ENCODE measurements at places on chromosomes 6 and 20. TPM values are rescaled to one million over a fixed set of nuclear protein-coding genes. Genes with fewer than 3 reads are reported as not detected.

The MYBL2 gene
- total RNA-seq = 1.6 TPM

The LY6G6D gene
- total RNA-seq = not detected

The CHD6 gene
- total RNA-seq = 16.4 TPM

The PLN gene
- total RNA-seq = not detected

The BMP7 gene
- total RNA-seq = not detected

The GSTA3 gene
- total RNA-seq = not detected

The KHDC1 gene
- total RNA-seq = 3.5 TPM

The NELFE gene
- total RNA-seq = 57.5 TPM

The PGC gene
- not detected for total RNA-seq

The ANGPT4 gene
- 0.05 TPM for total RNA-seq

The FAM50B gene
- total RNA-seq = 8.5 TPM

The FOXA2 gene
- total RNA-seq = not detected

The CPNE5 gene
- 0.06 TPM for total RNA-seq

The FHL5 gene
- 0.06 TPM for total RNA-seq

The ZC3H12D gene
- 0.10 TPM for total RNA-seq

The NTSR1 gene
- total RNA-seq = not detected

The CDH26 gene
- total RNA-seq = 0.24 TPM

The EYS gene
- total RNA-seq = not detected

The SLC35D3 gene
- not detected for total RNA-seq

The SIRPD gene
- not detected for total RNA-seq

The DLK2 gene
- not detected for total RNA-seq

The SLA2 gene
- total RNA-seq = not detected
